Ovary (tissue), 10 donors: ENCODE measurements at places on chromosomes 7 and 10.

GRCh38 chr10:74988054-74988775 lies 123.2 kb upstream of the SAMD8 start:
- DNase-seq, result no peak

DNA sequence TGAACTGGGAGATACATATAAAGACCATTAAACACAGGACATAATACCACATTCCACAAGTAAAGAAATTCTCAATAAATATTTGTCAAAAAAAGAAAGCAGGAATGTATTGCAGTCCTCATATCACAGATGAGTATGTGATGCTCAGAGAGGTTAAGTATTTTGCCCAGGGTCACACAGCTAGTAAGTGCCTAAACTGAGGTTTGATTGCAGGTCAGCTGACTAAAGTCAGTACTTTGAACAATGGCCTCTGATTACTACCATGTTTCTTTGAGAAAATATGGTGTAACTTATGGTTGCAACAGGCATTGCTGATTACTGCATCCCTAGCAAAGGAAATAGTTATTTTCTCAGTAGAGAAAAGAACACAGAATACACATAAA lies 267.1 kb downstream of the ELMO1 start:
- no peak for DNase-seq

- DNase-seq, result no peak
Observed at GRCh38 chr7:155715111-155715805, 70.8 kb downstream of the RBM33 start.

DNA sequence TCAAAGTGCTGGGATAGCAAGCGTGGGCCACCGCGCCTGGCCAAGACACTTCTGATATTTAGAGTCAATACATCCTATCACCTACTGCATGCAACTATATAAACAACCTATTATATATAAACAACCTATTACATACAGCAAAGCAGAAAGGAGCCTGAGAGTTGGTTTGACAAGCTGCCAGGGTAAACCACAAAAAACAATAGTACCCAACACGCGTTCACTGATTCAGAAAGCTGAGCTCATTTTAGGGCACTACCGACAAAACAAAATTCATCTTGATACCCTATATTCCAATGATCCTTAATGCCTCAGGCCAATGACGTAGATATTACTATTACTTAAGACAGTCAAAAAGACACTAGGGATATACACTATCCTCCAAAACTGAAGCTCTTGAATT lies 16.2 kb downstream of the MALSU1 start:
- no peak for DNase-seq

GRCh38 chr7:115971506-115971905 lies 59.1 kb downstream of the TFEC start:
- DNase-seq, result no peak

GRCh38 chr7:30448461-30449189 lies 30.0 kb downstream of the NOD1 start:
- peak; percentile 9 for DNase-seq

GRCh38 chr7:101861218-101861775 lies 43.9 kb downstream of the CUX1 start:
- no peak for DNase-seq

GRCh38 chr7:7522421-7522820 lies 13.3 kb downstream of the COL28A1 start:
- DNase-seq, result no peak

DNA sequence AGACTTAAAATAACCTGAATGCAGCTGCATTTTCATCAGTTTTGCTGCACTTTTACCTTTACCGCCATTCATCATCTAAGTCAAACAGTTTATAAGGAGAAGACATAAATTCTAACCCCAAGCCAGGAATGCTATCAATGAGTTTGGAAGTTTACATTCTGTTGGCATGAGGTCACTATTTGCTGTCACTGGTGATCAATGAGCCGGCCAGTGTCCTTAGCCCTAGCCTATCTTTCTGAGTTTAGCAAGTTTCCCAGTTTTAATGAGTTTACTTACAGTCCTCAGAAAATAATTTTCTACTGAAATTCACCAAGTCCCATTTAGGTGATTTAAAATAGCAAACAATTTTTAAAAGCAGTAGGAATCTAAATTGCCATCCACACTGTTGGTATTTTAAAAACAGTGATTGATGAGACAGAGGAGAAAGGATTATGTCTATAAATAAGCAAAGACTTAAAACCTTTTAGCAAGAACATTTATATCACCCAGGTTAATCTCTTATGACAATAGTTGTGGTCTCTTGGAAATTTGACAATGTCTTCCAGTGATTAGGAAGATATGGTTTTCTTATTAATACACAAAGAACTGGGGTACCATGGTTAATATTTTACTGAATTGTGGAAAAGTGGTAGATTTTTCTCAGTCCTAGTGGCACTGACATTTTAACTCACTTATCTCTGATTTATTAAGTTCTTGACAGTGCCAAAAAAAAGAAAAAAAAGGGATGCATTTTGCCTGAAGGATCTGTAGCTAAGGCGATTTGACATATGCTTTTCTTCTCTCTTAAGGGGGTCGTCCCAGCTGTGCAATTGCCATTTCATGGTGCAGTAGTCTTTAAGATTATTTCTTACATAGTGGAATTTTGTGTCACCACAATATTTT lies 443.4 kb upstream of the ANKRD30A start:
- no peak for DNase-seq

- peak; percentile 75 for DNase-seq
Observed at GRCh38 chr10:7541137-7542087, 125.4 kb downstream of the ITIH5 start.
